Progenitor cell of endocrine pancreas (in vitro differentiated cells): ENCODE measurements at places on chromosomes 6 and 20.

DNA sequence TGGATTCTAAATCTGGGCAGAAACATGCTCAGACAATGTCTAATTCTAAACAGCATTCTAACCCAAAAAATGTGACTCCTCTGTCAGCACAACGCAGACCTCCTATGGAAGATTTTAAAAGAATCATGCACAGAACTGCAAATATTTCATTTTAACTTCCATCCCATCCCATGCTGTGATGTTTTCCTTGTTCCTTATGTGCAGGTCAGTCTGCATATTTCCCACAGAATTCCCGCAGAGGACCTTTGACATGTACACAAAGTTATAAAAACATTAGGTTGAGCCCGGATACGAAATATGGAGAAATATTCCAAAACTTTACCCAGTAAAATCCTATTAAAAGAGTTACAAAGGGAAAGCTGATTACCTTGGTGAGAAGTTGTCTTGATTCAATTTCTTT, 467.1 kb upstream of the EPHA7 start:
- DNase-seq = no peak
- no peak overlapping the region for H3K27ac ChIP-seq
- H3K27me3 ChIP-seq = no peaks in the 10 kb centered on the region
- H3K4me1 ChIP-seq = peaks cover 5% of the 10 kb centered on the region
- no peak overlapping the region for H3K4me3 ChIP-seq

DNA sequence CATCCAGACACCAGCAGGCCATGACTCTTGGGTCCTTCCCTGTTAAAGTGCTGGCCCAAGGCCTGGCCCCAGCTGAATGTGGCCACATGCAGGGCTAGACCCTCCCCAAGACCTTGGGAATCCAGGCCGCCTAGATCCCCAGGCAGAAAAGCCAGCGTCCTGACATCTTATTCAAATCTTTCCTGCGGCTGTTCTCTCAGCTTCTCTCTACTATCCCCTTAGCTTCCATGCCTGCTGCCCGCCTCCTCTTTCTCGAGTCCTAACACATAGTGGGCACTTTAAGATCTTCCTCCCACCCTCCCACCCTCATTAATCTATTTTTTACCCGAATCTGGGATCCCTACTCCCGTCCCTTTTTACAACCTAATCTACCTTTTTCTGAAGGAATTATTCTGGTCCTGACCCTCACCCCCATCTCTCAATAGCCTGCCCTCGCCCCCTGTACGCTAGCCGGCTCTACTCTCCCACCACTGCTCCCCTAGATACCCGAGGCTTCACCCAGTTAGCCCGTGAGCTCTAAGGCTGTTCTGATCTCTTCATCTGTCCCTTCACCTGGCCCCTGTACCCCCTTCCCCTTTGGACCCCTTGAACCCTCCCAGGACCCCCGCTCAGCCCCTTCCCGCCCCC, at the start of gene CCHCR1:
Gene CCHCR1 (minus strand): TSS at position 290 of the 627 bp plus-strand sequence. CDS start 202 bp downstream, at position 88.
- no peak for DNase-seq
- H3K36me3 ChIP-seq = peaks cover 5% of the 10 kb centered on the region
- H3K4me1 ChIP-seq = peaks cover 12% of the 10 kb centered on the region
- H3K4me3 ChIP-seq = peak within 1 kb of the TSS; percentile 79
- peaks cover 10% of the 10 kb centered on the region for H3K27me3 ChIP-seq

DNA sequence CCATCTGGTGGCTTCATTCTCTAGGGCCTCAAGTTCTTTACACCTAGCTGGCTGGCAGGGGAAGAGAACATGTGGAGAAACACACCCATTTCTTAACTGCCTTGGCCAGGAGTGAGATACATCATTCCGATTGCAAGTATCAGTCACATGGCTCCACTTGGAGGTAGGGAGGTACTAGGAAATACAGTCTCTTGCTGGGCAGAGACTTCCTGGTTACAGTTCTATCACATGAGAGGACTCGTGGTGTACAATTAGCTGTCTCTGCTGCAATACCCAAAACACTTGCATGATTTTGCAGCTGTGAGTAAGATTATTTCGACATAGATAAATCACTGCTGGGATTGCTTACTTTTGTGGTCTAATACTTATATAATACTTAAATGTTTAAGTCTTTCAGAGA, 51.1 kb downstream of the GTF2H5 start:
- H3K36me3 ChIP-seq = no peaks in the 10 kb centered on the region
- DNase-seq = no peak
- no peak overlapping the region for H3K27ac ChIP-seq
- H3K27me3 ChIP-seq = no peaks in the 10 kb centered on the region
- no peak overlapping the region for H3K4me3 ChIP-seq
- H3K4me1 ChIP-seq = no peaks in the 10 kb centered on the region

DNA sequence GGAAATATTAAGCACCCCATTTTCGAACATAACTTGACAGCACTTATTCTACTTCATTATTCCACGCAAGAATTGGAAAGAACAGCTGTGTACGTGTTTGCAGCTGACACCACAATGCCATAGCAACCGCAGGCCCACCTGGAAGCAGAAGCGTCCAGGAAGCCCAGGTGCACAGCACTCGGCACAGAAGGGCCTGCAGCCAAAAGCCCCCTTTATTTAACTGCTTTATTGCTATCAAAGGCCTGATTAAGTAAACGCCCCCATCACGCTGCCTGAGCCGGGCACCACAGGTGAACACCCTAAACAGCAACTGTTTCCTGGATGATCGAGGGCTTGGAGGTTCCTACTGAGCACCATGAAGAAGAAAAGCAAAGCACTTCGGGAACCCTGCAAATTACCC, 6.3 kb downstream of the TAF4 start:
- no peak for DNase-seq
- peaks cover 24% of the 10 kb centered on the region for H3K4me1 ChIP-seq

- H3K27ac ChIP-seq = no peak overlapping the region
- H3K36me3 ChIP-seq = no peaks in the 10 kb centered on the region
- no peak overlapping the region for H3K4me3 ChIP-seq
- no peak for DNase-seq
These were observed 611.0 kb upstream of the MARCKS start for GRCh38 chr6:113246186-113246585.

GRCh38 chr6:138492113-138492512, 7.2 kb downstream of the NHSL1 start:
- H3K4me1 ChIP-seq = peaks cover 38% of the 10 kb centered on the region
- H3K27me3 ChIP-seq = no peaks in the 10 kb centered on the region
- H3K36me3 ChIP-seq = peaks cover 26% of the 10 kb centered on the region
- no peak for DNase-seq
- H3K4me3 ChIP-seq = no peak overlapping the region
- peak overlapping the region; percentile 92 for H3K27ac ChIP-seq

DNA sequence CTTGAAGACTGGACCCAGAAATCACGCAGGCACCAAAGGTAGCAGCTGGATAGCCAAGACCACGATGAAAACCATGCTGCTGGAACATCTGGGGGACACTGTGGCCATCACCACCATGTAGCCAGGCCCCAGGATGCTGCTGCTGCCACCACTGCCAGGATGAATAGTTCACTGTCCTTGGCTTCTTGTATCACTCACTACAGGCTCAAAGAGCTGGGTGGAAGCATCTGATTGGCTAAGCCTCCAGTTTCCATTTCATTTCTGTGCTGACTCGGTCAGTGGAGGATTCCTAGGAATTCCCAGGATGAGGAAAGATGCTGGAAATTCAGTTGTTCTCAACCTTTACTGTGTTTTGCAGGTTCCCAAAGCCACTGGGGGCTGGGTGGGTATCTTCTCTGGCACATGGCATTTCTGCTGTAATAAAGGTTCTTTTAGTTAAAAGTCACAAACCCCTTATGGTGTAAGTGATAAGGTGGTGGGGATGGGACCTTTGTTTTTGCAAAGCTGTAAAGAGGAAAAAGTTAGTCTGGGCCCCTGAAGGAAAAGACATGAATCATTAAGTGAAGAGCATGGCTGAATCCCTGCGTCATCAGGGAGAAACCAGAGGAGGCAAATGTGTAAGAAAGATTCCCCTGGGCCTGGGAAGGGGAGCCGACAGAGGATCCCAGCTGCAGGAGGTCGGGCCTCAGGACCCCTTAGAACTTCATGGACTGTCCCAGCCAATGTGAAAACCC, 75.6 kb upstream of the RNF24 start:
- H3K27me3 ChIP-seq = peaks cover 8% of the 10 kb centered on the region
- H3K4me1 ChIP-seq = peaks cover 2% of the 10 kb centered on the region
- H3K27ac ChIP-seq = no peak overlapping the region
- H3K36me3 ChIP-seq = no peaks in the 10 kb centered on the region
